ENCODE measurements at places on chromosomes 5 and 9.

GRCh38 chr5:133373121-133373870, 239.0 kb downstream of the FSTL4 start:
- no peak for DNase-seq

DNA sequence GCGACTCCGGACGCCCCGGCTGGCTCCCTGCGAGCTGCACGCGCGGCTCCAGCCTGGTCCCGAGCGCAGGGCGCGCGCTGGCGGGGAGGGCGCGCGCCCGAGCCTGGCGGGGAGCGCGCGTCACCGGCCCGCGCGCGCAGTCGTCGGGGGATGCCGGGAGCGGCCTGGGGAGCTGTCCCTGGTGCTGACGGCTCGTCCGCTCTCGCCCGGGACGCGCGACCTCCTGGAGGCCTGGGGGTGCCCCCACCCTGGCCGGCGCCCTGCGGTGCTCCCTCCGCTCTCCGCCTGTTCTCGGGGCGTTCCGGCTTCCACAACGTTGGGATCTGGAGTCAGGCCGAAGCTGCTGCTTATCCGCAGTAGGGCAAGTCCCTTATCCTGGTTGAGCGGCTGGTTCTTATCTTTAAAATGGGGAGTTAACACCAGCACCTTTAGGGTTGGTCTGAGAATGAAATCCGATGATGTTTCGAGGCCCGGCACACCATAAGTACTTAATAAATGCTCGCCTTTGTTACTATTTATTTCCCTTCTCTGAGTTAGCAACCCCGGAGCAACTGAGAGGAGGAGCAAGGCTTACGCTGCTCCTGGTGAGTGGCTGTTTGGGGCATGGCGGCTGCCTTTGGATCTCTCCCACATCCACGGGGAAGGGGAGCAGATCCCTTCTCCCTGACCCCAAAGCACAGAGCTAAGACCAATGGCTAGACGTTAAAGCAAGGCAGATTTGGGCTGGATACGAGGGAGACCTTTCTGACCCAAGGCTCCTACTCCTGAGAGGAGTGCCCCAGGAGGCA, at the start of gene FAM163B:
TSS of gene FAM163B (minus strand) at position 79 of the 788 bp plus-strand sequence. CDS start 29,166 bp downstream, outside the sequence.
- no peak for DNase-seq

GRCh38 chr5:10736354-10736753, 24.7 kb downstream of the DAP start:
- DNase-seq = no peak

DNA sequence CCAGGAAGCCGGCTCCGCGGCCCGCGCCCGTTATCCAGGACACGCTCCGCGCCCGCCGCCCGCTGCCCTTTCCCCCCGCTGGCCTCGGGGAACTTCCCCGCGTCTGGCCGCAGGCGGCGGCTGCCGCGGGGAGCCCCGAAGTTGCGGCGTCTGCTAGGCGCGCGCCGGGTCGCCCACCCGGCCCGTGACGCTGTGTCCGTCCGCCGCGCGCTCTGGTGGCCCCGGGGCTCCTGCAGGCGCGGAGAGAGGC, 621 bp upstream of the GCNT4 start:
- DNase-seq = no peak

- DNase-seq = no peak
Measured at GRCh38 chr5:137836298-137836697, 31.4 kb upstream of the MYOT start.

DNA sequence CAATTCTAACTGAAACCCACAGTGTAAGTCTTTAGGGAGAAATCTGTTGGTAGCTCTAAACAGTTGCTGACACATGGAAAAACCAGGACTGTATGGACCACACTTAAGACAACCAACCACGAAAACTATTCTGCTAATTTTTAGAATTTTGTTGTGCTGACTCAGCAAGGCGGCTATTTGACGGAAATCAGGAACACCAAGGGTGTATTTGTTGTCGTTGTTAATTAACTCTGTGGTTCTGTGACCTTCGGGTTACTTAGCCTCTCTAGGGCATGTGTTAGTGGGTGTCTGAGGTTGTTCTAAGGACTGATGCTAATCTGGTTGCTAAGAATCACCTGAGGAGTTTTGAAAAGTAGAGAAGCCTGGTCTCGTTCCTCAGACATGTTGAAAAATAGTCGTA, 79.2 kb downstream of the ATP10B start:
- DNase-seq = no peak

- no peak for DNase-seq
Measured at GRCh38 chr9:14945351-14945750, 35.1 kb upstream of the FREM1 start.

- DNase-seq = no peak
Measured at GRCh38 chr5:52579391-52579790, 208.3 kb upstream of the ITGA1 start.

DNA sequence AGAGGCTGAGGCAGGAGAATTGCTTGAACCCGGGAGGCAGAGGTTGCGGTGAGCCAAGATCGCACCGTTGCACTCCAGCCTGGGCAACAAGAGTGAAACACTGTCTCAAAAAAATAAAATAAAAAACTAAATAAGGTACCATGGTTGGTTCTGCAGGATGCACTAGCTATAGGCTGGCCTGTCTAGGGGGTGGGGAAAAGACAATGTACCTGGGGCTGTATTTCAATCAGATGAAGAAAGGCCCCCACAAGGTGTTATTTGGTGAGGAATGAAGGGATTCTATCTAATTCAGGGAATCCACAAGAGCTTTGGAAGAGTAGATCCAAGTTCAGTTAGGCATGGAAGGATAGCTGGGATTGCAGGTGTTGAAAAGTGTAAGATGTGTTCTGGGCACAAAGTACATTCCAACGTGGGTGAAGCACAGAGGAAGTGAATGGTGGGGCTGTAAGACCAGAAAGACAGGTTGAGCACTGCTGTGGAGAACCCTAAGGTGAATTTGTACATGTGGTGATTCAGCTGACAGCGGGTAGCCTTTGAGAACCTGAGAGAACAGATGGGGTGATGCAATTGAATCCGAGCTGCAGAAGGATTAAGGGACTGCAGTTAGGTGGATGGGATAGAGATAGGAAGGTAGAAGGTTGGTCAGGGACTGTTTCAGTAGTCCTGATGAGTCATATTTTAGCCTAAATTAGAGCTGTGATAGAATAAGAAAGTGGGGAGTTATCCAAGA, 71.8 kb downstream of the CAST start:
- no peak for DNase-seq

- DNase-seq = no peak
Measured at GRCh38 chr9:128493424-128493823, 11.1 kb upstream of the GLE1 start.

DNA sequence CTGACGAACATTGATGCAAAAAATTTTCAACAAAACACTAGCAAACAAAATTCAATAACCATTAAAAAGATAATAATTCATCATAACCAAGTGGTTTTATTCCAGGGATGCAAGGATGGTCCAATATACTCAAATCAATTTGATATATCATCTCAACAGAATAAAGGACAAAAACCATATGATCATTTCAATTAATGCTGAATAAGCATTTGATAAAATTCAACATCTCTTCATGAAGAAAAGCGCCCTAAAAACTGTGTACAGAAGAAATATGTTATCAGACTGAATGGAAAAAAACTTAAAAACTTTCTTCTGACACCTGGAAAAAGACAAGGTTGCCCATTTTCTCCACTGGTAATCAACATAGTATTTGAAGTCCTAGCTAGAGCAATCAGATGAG, 720.3 kb upstream of the RGMB start:
- DNase-seq = no peak

DNA sequence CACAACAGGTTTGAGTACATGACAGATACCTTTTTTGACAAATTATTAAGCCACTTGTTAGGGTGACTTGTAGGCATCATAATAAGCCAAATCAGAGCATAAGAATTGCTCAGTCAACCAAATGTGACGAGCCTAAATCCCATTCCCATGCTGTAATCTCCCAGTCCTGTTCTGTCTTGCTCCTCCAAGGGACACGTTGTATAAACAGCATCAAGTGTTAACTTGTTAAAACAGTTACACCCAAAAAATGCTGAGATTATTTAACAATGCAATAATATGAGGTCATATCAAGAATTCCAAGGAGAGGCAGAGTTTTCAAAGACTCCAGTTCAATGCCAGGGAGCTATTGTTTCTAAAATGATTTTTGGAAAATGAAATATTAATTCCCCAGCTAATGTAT, 76.2 kb downstream of the SH3TC2 start:
- no peak for DNase-seq

DNA sequence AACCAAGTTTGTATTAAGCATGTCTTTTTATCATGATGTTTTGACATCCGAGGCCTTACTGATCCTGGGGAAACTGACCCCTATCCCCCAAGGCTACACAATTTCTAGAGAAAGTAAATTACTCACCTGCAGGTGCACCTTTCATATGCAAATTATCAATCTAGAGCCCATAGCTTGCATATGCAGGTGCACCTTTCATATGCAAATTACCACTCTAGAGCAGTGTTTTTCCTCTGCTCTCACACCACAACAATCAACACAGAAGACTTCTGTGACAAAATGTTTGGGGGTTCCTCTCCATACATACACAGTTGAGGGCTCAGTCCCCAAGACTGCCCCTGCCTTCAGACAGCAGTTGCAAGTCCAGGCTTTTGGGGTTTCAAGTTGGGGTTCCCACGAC, 203.7 kb upstream of the RORB start:
- DNase-seq = no peak

GRCh38 chr5:178774866-178775539, 44.5 kb upstream of the ZNF354A start:
- no peak for DNase-seq

DNA sequence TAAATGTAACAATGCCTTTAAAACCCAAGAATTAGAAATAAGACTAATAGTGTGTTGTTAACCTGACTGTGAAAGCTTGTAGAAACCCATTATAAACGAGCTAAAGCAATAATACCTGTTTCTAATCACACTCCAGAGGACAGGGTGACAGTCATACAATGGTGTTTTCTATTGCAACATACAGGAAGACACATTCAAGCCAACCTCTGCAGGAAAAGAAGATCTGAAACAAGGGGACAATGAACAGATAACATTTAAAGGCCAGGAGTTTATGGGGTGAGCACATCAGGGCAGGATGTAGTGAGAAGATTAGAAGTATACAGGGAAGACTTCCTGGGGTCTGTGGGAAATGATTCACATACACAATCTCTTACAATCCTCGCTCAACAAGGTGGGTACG, 13.8 kb downstream of the BARHL1 start:
- DNase-seq = no peak

DNA sequence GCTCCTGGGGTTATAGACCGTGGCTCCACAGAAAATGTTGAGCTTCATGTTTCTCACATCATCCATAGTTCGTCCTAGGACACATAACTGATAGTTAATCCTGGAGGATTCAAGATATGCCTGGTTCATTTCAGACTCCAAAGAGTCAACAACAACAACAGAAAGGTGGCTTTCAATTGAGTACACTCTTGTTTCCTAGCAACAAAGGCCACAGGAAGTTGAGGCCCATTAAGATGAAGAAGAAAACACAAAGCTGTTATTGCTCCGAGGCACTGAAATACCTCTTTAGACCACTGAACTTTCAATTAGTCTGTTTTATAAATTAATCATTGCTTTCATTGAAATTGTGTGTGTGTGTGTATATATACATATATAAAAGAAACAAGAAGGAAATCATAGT, 154.5 kb downstream of the YIPF5 start:
- no peak for DNase-seq

GRCh38 chr9:90767523-90768100, 34.0 kb upstream of the SYK start:
- no peak for DNase-seq

DNA sequence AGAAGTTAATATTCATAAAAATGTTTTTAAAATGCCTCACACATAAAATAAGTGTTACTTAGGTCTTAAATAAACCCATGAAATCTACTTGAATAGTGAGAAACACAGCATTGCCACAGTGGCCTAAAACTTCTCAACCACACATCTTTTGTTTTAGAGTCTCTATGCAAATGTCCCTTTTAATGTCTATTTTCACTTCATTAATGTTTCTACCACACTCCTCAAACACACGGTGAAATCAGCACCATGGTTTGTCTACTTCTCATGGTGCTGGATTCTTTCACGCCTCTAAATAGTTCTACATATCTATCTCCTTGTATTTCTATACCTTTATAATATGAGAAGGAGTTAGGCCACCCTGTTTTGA, 111.2 kb downstream of the EDIL3 start:
- no peak for DNase-seq

DNA sequence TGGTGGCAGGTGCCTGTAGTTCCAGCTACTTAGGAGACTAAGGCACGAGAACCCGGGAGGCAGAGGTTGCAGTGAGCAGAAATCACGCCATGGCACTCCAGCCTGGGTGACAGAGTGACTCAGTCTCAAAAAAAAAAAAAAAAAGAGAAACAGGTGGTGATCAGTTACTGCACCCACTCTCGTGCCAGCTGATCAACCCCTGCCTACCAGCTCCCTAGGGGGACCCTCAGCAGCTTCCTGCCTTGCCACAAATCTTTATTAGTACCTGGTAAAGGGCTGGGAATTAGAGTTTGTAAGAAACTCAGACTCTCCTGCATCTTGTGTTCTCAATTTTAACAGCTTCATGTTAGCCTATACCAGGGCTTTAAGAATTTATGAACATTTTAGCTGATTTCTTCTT, 914.9 kb downstream of the EFNA5 start:
- no peak for DNase-seq

DNA sequence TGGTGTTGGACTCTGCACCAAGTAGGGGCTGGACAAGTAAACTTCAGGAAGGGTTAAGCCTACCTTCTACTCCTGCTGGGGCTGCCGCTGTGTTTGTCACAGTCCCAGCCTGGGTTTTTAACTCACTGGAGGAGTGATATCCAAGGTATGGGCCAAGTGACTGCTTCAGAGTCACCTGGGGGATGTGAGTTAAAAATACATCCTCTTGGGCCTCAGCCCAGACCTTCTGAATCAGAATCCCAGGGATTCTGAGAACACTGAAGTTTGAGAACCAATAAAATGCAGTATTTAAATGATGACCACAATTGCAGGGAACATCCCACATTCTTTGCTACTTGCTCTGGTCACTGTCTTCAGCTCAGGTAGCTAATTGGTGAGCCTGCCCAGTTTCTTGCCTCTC, 95.1 kb upstream of the DNAH5 start:
- no peak for DNase-seq

GRCh38 chr5:157463621-157464518, 3.9 kb downstream of the NIPAL4 start:
- DNase-seq = no peak

- DNase-seq = no peak
Measured at GRCh38 chr5:77156379-77156778, 54.1 kb upstream of the PDE8B start.

DNA sequence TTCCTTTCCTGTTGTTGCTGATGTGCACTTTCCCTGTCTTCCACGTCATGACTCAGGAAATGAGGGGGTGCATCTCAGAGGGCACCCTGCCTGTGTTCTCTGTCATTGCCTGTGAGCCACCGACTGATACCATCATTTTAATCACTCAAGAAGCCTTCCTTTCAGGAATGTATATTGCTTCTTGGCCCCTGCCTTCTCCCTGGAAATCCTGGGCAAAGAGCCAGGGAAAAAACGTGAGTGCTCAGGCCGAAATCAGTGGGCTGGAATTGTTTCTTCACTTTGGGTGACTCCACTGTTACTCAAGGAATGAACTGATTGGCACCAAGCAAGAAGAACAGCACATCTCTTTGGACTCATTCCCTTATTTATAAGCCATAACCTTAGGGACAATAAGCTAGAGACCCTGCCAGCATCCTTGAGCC, 126.1 kb downstream of the SNX18 start:
- DNase-seq = no peak

- no peak for DNase-seq
Measured at GRCh38 chr5:77550406-77550805, 58.3 kb upstream of the WDR41 start.
